ENCODE measurements at places on chromosomes 5 and 9.

DNA sequence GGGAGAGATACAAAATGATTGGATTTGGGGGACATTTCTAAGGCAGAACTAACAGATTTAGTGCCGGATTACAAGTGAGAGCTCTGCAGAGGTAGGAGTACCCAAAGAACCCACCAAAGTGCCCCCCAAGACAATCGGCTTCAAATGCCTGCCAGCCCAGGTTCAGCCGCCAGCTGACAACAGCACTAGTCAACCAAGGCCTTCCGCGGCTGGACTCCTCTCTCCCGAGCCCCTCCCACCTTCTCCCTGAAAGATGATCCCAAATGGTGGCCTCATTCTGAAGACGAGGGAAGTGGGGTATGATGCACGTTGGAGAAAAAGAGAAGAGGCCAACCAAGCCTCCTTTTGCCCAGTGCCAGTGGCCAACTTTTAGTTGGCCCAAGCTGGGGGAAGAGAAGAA is 210.4 kb upstream of the SLC30A5 start:
- DNase-seq = no peak

- no peak for DNase-seq
Measured at GRCh38 chr5:180600554-180601041, 9.3 kb upstream of the SCGB3A1 start.

DNA sequence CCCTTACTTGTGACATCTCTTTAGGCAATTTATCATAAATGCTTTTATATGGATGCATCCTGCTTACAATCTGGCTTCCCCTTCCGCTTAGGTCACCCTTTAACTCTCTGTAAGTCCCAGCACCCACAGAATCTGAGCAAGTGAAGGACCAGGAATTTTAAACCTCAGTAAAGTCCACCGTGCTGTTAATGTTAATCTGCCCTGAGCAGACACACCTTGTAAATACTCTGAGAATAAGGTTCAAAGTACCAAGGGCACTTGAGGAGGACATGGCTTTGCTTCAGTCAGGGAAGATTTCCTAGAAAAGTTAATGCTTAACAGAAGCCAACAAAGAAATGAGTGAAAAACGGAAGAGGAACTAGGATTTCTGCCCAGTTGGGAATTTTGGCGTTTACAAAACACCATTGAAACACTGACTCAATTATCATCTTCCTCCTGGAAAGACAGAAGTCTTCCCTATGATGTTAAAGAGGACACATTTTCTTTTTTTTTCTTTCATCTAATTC is 26.4 kb upstream of the TTC39B start:
- DNase-seq = no peak

GRCh38 chr5:97629276-97629675 is 446.2 kb upstream of the RIOK2 start:
- DNase-seq = no peak

- DNase-seq = no peak
Measured at GRCh38 chr9:31140316-31140715, 1244.1 kb upstream of the ACO1 start.

DNA sequence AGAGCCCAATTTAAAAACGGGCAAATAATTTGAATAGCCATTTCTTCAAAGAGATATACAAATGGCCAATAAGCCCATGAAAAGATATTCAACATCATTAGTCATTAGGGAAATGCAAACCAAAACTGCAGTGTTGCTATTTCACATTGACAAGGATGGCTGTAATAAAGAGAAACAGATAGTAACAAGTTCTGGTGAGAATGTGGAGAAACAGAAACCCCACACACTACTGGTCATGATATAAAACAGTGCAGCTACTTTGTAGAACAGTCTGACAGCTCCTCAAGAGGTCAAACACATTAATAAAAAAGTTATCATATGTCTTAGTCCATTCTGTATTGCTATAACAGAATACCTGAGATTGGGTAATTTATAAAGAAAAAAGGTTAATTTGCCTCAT is 237.0 kb upstream of the GRAMD2B start:
- DNase-seq = no peak

GRCh38 chr9:136657974-136658848 is 4.5 kb upstream of the EGFL7 start:
- DNase-seq = no peak

- peak; percentile 63 for DNase-seq
Measured at GRCh38 chr9:95268681-95269080, 48.8 kb downstream of the FANCC start.

DNA sequence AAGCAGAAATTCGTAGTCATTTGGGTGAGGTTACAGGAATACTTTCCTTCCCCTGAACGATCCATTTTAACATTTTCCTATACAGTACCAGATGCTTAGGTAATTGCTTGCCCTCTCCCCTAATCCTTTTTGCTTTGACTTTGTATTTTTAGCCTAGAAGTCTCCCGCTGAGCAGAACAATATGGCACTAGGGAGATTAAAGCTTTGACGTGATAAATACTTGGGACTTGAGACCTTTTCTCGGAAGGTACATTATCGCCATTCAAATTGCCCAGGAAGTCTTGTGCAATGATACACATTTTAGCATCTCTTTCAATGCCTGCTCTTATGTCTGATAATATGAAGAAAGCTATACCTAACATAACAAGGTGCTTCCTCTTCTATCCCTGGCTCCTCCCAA is 22.9 kb upstream of the SPATA31C2 start:
- DNase-seq = no peak

- no peak for DNase-seq
Measured at GRCh38 chr5:3886524-3887451, 291.2 kb downstream of the IRX1 start.

DNA sequence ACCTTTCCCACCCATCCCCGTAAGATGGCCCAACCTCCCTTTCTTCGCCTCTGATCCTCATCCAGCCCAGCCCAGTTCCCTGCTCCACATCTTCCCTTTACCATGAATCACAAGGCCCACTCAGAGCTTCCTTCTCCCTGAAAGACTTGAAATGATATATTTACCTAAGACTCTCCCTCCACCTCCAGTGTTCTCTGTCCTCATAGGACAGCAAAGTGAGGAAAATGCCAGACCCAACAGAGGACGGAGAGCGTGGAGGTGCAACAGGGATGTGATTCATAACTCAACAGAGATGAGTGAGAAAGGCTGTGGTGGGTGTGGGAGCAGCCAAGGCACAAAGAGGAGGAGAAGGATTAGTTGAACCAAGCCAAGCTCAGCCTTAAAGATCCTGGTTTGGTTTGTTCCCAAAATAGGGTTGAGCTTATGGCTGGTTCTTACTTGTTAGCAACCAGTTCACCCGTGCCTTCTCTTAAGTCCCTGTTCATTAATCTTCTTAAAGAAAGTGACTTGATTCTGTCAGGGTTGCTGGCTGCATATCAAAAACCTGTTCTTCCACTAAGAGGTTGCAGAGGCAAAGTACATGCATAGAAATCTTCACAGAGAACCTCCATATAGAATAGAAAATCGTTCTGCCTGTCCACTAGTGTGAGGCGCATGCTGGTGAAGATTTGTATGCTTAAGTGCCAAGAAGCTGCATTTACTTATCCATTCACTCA is 183.2 kb downstream of the ACTL7B start:
- DNase-seq = no peak

GRCh38 chr9:76045221-76045620 is 154.7 kb downstream of the PCSK5 start:
- DNase-seq = no peak

DNA sequence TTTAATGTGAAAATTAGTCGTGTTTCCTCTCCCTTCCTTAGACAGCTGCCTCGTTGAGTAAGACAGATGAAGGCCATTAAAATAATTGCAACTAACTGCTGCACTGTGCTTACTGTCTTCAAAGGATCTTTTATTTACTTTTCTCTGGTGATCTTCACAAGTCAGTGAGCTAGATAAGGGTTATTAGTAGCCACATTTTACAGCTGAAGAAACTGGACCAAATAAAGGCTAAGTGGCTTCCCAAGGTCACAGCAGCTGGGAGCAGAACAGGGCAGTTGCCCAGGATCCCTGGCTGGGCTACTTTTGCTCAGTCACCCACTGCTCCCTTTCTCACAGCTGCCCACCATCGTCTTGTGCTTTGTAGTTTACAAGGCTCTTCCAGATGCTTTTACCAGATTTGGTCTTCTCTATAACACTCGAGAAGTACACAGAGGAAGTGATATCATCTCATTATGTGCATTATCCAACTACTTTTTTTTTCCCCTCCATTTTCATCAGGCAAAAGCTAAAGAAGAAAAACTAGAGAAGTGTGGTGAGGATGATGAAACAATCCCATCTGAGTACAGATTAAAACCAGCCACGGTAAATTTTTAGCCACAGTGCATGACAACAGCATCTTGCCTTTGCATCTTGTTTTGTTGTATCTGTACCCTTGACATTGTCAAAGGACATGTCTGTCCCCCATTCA is 61.8 kb downstream of the ERAP1 start:
- DNase-seq = no peak

- DNase-seq = no peak
Measured at GRCh38 chr9:130694205-130694604, 625 bp downstream of the EXOSC2 start.

GRCh38 chr9:22288661-22289060 is 158.0 kb upstream of the DMRTA1 start:
- no peak for DNase-seq

- DNase-seq = no peak
Measured at GRCh38 chr9:104972242-104972866, 44.4 kb upstream of the ABCA1 start.

- no peak for DNase-seq
Measured at GRCh38 chr5:153678617-153679329, 188.3 kb downstream of the GRIA1 start.

- DNase-seq = no peak
Measured at GRCh38 chr5:59380350-59380951, 513.1 kb downstream of the PDE4D start.

GRCh38 chr5:28648108-28648507 is 1609.7 kb upstream of the CDH9 start:
- no peak for DNase-seq

DNA sequence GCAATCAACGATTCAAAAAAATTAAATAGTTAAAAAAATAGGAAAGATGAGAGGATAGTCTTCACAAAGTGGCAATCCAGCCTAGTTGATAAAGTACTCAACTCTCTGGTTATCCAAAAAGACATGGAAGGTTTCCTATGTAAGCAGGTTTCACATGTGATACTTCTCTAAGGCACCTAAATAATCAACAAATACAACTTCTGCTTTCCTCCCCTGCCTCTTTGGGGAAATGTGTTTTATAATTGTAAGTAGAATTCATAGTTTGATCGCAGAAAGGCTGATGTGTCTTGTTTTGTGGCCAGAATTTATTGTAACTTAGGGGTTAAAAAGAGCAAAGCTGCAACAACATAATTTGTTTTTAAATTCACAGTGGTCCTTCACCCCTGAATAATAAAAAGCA is 855.5 kb upstream of the DMAC1 start:
- DNase-seq = no peak

DNA sequence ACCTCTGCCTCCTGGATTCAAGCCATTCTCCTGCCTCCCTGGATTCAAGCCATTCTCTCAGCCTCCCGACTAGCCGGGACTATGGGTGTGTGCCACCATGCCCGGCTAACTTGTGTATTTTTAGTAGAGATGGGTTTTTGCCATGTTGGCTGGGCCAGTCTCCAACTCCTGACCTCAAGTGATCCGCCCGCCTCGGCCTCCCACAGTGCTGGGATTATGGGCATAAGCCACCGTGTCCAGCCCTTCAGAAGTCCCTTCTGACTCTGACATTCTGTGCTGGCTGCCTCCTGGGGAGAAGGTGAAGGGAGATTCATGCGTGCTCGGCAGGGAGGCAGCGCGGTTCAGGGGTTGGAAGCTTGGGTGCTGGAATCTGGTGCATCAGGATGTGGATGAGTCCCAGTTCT is 28.8 kb downstream of the PRRX2 start:
- no peak for DNase-seq

GRCh38 chr5:157607371-157608161 is 32.0 kb upstream of the ADAM19 start:
- no peak for DNase-seq

All from NCI-H510A (cell line).